ENCODE measurements at places on chromosomes 2 and 18.

DNA sequence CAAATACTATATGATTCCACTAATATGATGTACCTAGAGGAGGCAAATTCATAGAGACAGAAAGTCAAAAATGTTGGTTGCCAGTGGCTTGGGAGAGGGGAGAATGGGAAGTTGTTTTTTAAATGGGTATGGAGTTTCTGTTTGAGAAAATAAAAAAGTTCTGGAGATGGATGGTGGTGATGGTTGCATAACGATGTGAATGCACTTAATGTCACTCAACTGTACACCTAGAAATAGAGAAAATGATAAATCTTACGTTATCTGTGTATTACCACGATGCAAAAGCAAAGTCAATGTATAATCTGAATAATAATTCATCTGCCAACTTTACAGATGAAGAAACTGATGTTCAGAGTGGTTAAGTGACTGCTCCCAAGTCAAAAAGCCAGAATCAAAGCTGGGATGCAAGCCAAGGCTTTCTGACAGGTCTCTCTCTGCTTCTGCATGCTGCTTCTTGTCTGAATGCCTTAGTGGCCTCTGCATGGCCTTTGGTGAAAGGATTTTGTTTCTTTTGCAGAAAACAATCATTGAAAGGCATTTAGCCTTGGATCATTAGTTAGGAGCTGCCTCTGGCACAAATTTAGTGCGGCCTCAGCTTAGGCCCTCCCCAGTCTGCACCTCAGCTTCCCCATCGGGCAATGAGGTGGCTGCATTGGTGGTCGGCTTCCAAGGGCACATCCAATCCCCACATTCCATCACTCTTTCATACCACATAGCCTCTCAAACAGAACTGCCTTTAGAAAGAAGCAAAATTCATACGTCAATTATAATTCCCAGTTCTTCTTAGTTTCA, 46.5 kb upstream of the MYCN start:
- no peak for DNase-seq

- DNase-seq: no peak
These were observed 723.3 kb downstream of the TSN start for GRCh38 chr2:122478771-122479170.

GRCh38 chr2:209369656-209370055, 54.2 kb upstream of the MAP2 start:
- no peak for DNase-seq

- DNase-seq: no peak
These were observed 40.0 kb downstream of the TTC32 start for GRCh38 chr2:19861813-19862212.

GRCh38 chr2:71939588-71940535, 207.8 kb downstream of the CYP26B1 start:
- DNase-seq: no peak

GRCh38 chr2:85994421-85994777, 105.6 kb upstream of the ST3GAL5 start:
- no peak for DNase-seq

DNA sequence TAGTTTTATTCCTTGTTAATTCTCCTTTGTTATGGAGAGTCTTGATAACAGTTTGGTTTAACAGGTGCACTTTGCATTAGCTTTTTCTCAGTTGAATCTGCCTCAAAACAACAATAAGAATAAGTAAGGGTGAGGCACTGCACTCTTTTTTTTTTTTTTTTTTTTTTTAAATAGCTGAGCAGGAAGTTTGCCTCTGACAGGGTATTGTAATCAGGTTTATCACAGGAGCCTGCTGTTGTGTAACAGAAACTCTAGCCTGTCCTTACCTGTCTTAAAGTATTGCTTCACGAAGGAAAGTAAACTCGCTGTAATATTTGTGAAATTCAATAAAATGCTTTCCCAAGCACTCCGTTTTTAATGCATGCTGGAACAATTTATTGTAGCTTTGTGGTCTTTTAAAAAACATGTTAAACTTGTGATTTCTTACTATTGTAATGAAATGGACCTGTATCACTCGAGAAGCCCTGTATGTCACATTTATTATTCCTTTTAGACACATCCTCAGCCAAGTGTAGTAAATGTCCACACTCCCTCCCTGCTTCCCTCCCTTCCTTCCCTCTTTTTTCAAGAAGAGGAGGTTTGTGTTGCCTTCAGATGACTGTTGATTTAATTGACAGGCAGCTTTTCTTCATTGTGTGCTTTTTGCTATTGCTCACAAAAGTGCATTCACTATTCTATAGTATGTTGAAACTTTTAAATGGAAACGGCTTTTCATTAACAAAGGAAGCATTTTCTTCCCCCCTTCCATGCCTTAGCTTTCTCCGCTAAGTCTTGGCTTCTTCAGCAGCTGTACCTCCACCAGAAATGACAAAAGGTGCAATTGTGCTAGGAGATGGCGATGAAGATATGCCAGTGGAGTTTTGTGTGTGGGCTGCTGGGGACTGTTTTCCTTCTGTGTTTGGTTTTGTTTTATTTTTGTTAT, 52.7 kb downstream of the TAF1B start:
- DNase-seq: no peak

DNA sequence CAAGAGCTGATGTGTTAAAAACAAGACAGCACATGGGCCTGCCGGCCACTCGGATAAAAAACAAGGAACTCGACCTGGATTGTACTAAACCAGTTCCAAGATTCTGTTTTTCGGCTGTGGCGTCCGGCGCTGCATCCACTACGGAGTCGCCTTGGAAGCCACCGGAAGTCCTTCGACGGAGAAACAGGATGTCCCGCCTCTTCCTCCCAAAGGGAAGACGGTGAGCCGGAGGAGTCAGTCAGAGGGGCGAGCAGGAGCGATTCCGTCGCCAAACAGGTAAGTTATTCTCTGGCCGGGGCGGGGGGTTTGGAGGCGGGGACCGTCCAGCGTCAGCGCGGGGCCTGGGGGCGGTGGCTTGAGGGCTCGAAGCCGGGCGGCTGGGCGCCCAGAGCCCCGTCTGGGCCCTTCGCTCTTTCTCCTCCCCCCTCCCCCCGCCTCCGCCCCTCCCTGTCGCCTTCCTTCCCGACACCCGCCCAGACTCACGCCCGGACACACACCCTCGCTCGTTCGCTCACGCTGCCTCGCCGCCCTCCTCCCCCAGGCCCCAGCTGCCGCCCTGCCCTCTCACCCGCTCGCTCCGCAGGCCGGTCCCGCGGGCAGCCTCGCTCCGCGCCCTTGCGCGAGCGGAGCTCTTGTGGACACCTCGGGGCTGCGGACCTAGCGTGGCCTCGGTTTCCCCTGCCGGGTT, at the start of gene ZNF407:
ZNF407 (plus strand) TSS at position 209 of the 688 bp plus-strand sequence. CDS start 33,150 bp downstream, outside the sequence.
- peak; percentile 70 for DNase-seq
